ENCODE measurements at places on chromosomes 5 and 9.
A peak's percentile ranks its signal among the peaks of the same experiment; 100 is the strongest.

DNA sequence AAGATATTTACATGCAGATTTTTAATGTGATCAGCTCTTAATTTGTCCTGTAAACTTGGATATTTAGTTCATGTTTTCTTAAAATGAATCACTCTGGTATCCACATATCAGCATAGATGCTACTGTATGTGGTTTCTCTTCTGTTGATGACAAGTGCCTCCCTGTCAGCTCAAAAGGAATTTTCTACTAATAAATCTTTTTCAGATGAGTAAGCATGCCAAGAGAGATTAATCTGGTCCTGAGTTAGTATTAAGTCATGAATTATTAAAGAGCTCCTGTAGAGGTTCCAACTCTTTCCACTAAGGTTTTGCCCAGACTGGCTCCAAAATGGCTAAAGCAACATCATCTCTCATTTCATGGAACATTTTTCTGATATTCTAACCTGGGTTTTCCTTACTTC, 129.2 kb downstream of the GOLPH3 start:
- DNase-seq: no peak

DNA sequence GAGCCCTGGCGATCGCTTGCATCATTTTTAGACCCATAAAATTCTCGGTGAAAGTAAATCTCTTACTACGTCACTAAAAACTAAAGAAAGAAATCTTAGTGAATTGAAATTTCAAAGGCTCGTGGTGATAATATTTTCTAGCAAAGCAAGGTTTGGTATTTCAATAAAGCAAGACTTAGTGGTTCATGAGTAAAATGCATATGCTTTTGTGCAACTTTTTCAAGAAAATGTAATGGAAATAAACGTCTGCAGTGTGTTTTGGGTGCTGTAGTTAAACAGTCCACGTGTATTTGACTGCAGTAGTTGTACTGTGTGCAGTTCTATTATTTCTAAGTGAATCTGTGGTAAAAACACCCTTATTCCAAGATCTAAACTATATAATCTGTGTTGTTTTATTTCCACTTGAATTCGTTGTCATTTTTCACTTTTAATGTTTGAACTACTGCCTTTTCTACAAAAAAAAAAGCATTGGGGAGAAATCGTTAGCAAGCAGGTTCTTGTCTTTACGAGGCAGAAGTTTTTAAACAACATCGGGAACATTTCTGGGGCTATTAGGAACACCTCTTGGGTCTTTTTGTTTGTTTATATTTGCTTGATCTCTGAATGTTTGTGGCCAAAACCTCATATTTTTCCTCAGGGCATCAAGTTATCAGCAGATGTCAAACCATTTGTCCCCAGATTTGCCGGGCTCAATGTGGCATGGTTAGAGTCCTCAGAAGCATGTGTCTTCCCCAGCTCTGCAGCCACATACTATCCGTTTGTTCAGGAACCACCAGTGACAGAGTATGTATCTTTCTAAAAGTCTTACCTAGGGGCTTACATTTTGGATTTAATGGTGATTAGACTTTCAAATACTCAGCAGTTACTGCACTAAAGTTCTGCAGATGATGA, 960 bp downstream of the SECISBP2 start:
- no peak for DNase-seq

DNA sequence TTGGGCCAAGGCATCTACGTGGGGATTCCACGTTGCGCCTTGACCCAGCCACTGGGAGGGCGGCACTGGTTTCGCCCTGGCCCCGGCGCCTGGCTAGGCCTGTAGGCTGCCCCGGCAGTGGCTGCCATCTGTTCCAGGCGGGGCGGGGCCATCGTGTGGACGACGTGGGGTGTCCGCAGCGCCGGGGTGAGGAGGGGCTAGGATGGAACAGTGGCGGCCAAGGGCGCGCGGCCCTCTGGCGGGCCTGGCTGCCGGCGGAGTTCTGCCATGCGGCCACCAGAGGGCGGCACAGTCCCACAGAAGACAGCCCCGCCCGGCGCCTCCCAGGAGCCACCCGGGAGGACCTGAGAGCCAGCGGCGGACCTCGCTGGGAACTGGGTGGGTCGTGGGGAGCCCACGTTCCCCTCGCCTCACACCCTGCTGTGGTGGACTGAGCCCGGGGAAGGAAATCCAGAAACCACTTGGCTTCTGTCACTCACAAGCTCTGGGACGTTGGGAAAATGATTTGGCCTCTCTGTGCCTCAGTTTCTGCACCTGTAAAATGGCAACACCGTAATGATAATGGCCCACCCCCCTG, 22.6 kb upstream of the RAPGEF1 start:
- peak; percentile 87 for DNase-seq

DNA sequence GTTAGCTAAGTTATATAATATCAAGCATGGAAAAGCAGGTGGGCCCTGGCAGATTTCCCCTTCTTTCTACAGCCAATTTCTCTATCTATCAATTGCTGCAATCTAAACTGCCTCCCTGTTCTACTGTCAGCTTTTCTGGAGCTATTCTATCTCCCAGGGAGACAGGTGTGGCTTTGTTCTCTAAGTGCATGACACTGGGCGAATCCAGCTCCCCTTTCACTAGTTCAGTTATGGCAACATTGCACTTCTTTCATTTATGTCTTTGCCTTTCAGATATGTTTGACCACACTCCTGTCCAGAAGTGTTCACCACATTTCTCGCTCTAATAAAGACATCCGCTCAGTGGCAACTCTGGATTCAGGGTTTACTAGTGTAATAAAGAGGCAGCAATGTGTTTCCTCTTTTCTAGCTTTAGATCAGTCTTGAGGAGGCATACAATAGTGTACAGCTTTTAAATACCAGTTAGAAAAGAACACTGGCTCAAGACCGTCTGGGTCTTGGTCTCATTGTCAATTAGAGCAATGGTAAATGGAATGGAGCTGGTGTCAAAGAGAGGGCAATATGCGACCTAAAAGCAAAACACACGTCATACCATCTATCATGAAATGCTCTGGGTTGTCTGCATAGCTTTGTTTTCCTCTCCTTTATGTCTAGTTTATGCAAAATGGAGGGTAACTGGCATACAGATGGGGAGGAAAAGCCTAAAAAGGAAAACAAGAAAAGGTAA, 197.0 kb downstream of the SLF1 start:
- no peak for DNase-seq

DNA sequence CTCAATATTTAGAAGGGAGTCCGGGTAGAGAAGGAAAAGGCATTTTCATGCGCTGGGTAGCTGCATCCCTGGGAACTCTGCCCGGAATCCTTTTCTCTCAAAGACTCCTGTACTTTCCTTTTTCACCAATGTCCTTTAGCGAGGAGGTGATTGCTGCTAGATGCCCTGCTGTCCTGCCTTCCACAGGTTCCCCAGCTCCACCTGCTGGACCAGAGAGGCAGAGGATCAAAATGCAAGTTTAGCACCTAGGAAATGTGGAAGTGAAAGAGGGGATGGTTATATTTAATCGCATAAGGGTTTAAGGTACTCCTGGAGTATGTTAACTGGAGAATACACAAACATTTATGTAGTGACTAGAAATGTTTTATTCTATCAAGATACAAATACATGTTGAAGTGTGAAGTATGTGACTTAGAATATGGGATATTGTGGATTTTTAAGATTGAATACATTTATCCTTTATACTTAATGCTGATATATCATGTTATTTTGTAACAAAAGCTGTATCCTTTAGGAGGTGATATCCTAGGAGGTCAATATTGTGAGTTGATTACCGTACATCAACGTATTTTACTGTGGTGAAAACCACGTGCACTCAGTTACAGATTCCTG, 145.7 kb downstream of the ARHGAP26 start:
- no peak for DNase-seq

GRCh38 chr5:14410394-14411201, 171.0 kb upstream of the OTULINL start:
- DNase-seq: no peak

DNA sequence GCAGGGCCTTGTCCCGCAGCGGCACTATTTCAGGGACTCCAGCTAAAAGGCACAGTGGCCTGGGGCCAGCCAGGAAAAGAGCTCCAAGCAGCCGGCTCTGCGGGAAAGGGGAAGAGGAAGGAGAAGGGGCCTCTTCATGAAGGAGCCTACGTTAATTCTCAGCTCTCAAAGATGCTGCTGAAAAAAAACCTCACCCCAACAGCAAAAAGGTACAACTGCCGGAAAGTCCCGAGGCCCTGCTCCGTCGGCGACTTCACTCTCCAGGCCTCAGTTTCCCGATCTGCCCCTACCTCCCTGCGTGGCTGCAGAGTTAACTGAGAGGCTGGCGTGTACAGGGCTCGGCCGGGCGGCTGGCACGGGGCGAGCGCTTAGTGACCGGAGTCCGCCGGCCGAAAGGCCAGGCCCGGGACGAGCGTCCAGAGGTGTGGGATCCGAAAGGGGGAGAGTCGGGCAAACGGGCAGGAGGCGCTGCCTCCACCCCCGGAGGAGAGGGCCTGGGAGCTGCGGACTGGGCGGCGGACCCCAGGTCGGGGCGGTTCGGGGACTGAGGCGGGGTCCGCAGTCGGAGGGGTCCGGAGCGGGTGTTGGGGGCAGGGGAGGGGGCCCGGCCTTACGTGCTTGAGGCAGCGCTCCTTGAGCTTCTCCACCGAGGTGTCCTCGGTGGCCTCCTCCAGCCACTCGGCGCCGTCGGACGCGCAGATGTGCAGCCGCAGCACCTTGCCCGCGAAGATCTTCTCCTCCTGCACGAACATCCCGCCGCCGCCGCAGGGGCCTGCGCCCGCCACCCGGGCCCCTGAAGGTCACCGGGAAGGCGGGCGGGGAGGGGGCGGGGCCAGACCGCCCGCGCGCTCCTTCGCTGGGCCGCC, 529 bp downstream of the UBAC1 start:
- no peak for DNase-seq

GRCh38 chr9:72827950-72828731, 124.7 kb downstream of the ALDH1A1 start:
- DNase-seq: no peak

GRCh38 chr5:151202381-151203139, 21.3 kb downstream of the CCDC69 start:
- no peak for DNase-seq

DNA sequence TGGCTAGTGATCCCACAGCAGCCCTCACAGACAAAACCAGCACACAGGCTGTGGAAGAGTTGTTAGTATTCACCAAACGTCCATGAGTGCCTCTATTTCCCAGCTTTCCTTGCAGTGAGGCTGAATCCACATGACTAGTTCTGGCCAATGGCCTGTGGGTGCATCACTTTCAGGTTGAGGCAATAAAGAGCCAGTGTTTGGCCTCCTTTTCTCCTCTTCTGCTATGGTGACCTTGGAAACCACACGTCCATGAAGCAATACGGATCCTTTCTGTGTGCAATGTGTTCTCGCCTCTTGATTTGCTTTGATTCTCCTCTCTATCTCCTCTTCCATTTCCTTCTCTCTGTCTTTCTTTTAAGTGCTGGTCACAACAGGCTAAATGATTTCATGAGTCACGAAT, 23.4 kb upstream of the CLK4 start:
- DNase-seq: no peak

- no peak for DNase-seq
Measured at GRCh38 chr9:19231126-19231903, 822 bp downstream of the DENND4C start.

- DNase-seq: no peak
Measured at GRCh38 chr5:66821688-66822429, 225.7 kb downstream of the MAST4 start.

- DNase-seq: no peak
Measured at GRCh38 chr5:83554686-83555085, 83.1 kb downstream of the VCAN start.

Data from psoas muscle (tissue), 8 donors.